ENCODE measurements at places on chromosomes 5 and 9.

DNA sequence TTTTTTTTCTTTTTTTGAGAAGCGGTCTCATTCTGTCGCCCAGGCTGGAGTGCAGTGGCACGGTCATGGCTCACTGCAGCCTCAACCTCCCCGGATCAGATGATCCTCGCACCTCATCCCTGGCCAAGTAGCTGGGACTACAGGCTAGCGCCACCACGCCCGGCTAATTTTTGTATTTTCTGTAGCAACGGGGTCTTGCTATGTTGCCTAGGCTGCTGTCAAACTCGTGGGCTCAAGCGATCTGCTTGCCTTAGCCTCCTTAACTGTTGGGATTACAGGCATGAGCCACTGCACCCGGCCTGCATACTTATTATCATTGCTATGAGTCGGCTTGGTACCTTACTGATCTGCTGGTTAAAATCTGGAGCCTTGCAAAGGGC lies 790 bp upstream of the IARS1 start:
- DNase-seq, result no peak

- DNase-seq, result no peak
Observed at GRCh38 chr5:113194125-113194524, 217.5 kb downstream of the DCP2 start.

- DNase-seq, result peak; percentile 37
Observed at GRCh38 chr9:87872079-87872624, 10.5 kb upstream of the SPATA31E1 start.

GRCh38 chr5:43313854-43314457 lies 744 bp upstream of the HMGCS1 start:
- no peak for DNase-seq

GRCh38 chr5:16625096-16625495 lies 8.3 kb upstream of the RETREG1 start:
- DNase-seq, result no peak

GRCh38 chr9:90593646-90594045 lies 49.0 kb downstream of the DIRAS2 start:
- DNase-seq, result no peak

- DNase-seq, result no peak
Observed at GRCh38 chr9:5516453-5517220, 6.3 kb downstream of the PDCD1LG2 start.

GRCh38 chr9:2833096-2833495 lies 10.8 kb downstream of the PUM3 start:
- no peak for DNase-seq

DNA sequence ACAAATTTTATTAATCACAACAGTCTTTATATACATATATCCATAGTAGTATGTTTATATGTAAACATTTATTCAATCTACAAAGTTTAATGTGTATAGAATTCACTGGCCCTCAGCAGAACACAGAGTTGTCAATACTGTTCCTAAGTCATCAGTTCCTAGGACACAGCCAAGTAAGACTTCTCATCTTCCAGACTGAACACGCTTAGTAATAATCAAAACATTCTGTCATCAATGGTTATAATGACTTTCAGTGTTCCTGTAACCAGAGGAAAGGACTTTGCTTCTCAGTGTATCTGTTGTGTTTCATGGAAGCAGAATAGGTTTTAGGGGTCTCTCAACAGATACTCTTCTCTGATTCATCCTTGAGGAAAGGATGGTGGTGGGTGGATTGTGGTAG lies 82.2 kb downstream of the SMIM23 start:
- DNase-seq, result no peak

DNA sequence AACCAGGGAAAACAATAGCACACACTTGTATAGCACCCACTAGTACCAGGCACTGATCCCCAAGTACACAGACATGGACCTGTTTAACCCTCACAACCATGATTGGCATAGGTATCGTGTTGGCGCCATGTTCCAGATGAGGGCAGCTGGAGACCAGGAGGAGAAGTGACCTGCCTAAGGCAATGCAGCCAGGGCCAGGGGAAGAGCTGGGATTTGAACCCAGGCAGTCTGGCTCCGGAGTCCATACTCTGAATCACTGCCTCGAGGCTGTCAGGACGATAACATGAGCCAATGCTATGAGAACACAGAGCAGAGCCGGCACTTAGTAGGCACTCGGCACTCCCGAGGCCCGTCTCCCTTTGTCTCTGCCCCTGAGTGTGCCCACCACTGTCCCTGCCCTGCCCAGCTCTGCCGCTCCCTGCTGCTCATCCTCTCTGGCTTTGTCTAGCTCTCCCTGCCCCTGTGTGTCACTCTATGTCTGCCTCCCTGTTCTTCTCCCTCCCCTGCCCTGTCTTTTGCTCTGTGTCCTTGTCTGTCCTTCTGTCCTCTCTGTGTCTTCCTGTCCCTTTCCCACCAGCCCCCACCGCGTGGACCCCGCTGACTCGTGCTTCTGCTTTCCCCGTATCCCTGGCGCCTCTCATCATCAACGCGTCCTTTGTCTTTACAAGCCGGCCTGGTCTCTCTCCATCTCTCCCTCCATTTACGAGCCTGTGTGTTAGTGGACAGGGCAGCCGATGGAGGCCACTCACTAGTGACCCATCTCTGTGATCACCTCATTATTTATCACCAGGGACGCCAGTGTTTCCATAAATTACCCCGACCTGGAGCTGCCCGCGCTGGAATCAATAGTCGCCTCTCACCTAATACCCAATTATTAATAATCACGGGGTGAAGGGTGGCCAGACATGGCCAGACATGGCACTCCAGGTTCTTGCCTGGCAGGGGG lies 99.4 kb upstream of the MVB12B start:
- no peak for DNase-seq

GRCh38 chr5:149363358-149363757 lies 5.5 kb downstream of the PCYOX1L start:
- DNase-seq, result no peak

DNA sequence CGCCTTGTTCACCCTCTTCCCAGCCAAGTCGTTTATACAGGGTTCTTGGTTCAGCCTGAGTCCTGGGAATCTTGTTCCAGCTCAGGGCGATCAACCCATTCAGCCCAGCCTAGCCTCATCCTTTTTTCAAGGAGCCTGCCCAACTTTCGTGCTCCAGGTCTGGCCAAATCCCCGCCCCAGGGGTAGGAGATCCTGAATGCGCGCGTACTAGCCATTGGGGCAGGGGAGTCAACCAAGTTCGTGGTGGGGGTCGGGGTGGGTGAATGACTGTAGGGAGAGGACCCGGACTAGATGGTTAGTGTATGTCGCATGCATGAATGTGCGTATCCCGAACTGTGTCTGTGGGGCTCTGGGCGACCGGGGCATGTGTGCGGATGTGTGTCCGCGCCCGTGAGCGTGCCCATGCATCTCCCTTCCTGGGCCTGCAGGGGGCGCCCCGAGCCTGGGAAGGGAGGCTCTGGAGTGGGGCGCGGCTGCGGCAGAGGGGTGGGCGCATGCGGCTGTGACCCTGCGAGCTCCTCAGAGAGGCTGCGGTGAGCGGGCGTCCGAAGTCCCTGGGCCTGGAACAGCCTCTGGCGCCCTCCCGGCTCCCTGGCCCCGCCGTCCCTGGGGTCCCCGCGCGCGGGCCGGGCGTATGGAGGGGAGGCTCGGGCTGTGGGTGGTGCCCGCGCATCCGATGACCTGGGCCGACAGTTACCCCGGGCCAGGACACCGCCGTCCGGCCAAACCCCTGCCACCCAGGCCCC lies 8.7 kb downstream of the CCL21 start:
- peak; percentile 87 for DNase-seq

GRCh38 chr9:119588874-119589744 lies 219.9 kb upstream of the BRINP1 start:
- no peak for DNase-seq

DNA sequence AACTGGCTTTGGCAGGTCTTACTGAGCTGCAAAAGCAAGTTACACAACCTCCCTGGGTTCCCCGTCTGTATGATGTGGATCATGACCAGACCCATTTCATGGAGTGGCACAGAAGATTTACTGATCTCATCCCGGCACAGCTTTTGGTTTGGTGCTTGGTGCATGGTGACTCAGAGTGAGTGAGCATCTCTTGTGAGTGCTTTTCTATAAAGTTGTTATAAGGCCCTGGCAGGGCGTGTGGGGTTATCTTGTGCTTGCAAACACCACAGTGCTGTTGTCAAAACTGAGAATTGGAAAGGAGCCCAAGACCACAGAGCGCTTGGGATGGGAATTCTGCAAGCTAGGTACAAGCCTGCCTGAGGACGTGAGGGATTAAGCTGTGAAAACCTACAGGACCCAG lies 425.2 kb downstream of the GADD45G start:
- DNase-seq, result no peak

DNA sequence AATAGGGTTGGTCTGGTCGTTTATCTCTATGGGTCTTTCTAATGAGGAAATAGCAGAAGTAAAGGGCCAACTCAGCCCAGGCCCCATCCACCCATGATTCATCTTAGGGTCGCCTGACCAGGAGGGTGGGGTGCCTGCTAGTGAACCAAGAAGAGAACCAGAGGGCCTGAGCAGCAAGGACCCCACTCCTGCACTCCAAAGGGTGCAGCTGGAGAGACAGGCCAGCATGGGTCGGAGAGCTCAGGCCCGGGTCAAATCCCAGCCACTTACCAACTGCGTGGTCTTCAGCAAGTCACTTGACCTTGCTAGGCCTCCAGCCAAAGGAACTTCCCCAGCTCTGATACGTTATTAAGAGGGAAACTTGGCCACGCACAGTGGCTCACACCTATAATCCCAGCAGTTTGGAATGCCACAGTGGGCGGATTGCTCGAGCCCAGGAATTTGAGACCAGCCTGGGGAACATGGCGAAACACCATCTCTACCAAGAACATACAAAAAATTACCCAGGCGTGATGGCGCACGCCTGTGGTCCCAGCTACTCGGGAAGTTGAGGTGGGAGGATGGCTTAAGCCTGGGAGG lies 4.3 kb downstream of the BBLN start:
- no peak for DNase-seq

- DNase-seq, result no peak
Observed at GRCh38 chr5:110823571-110823970, 84.8 kb downstream of the SLC25A46 start.

- no peak for DNase-seq
Observed at GRCh38 chr5:143229896-143230675, 173.4 kb downstream of the NR3C1 start.

GRCh38 chr5:165410476-165410875 lies 1905.1 kb downstream of the MAT2B start:
- no peak for DNase-seq

- peak; percentile 68 for DNase-seq
Observed at GRCh38 chr9:37938121-37938891, 34.4 kb upstream of the SLC25A51 start.

DNA sequence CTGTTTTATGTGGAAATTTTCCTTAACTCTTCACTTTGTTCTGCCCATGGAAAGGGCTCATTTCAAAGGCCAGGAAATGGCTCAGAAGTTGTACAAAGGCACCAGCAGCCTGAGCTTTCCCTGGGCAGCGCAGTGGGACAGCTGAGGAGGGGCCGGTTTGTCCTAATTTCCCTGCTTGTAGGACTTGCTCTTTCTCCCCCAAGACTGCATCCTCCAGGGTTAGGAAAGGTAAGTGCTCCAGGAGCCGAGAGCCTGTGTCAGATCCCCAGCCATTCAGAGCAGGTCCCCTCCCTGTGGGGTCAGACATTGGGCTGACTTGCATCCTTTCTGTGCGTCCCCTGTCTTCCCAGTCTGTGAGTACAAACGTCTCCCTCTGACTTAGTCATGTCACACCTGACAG lies 43.5 kb downstream of the AGXT2 start:
- no peak for DNase-seq

DNA sequence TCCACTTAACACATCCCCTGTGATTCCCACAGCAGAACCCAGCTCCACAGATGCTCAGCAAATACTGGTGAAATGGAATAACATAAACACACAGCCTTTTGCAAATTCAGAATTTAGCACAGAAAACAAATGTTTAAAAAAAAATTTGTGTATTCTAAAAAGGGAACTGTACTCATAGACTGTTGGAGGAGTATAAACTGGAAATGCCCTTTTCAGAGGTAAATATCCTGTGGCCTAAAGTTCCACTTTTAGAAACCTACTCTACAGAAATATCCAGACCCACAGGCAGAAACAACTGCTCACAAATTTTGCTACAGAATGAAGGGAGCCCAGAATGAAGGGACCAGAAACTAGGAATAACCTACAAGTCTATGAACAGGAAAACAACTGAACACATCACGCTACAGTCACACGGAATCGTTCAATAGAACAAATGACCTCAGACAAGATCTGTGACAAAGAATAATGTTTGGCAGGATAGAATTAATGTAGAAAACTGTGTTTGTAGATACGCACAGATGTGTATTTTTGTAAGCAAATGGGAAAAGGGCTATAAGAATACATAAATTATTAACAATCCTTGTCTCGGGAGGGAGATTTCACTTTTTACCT lies 78.5 kb downstream of the SHB start:
- DNase-seq, result no peak

GRCh38 chr9:109779711-109780452 lies at the start of gene PALM2AKAP2:
TSS of gene PALM2AKAP2 (plus strand) at chr9:109780198. CDS start at chr9:109780489, 291 bp downstream.
- DNase-seq, result peak; percentile 53

DNA sequence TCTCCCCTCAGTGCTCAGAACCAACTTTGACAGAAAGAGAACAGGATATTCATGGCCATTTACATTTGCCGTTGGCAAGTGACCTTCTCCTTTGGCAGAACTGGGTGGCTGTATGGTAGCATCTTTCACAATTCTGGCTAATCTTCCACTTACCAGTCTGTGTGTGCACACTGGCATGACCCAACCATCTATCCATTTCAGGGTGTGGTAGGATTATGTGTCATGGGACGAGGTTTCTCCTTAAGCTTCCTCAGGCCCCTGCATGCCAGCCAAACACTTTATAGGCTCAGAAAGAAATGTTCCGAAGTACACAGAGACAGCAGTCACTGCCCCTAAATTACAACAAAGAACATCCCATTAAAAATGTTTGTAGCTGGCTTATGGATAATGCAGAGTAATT lies 497.1 kb downstream of the NFIB start:
- DNase-seq, result no peak

DNA sequence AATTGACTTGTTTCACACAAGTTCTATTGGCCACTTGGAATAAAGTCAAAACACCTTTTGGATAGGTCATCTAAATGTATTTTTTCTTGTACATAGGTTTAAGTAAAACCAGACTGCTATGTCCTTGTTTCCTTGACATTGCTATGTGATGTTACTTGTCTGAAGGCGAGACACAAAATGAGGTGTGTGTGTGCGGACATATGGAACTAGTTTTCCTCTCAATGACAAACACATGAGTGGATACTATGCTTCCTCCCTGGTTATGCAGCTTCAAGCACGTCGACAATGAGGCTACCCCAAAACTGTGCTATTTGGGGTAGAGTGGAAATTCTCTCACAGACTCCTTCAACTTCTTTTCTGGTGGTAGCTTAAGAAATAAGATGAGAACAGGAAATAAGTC lies 276.8 kb downstream of the GAS1 start:
- DNase-seq, result no peak
